ENCODE measurements at places on chromosomes 2 and 18. TPM values are rescaled to one million over a fixed set of nuclear protein-coding genes. Genes with fewer than 3 reads are reported as not detected.

Gene SYT4
- not detected for total RNA-seq

Gene MPP4
- not detected for total RNA-seq

Gene GPAT2
- 4.9 TPM for total RNA-seq

Gene GFPT1
- 33.1 TPM for total RNA-seq

Gene SOX11
- 21.8 TPM for total RNA-seq

Gene KCTD1
- total RNA-seq = 14.4 TPM

Gene SLC11A1
- total RNA-seq = 0.13 TPM

Gene CHAC2
- total RNA-seq = 6.9 TPM

Gene RPL37A
- 2,101 TPM for total RNA-seq

Gene DTNA
- 6.6 TPM for total RNA-seq

Gene KCNIP3
- 0.96 TPM for total RNA-seq

Gene SNORC
- total RNA-seq = 6.8 TPM

Gene C1QL2
- not detected for total RNA-seq

Gene PPP1R1C
- total RNA-seq = 0.96 TPM

Gene KIF3C
- 12.1 TPM for total RNA-seq

Gene POMC
- total RNA-seq = 5.6 TPM

Gene CMPK2
- 4.7 TPM for total RNA-seq

Gene DYNAP
- not detected for total RNA-seq

Gene MARS2
- 4.7 TPM for total RNA-seq

Gene WDR7
- total RNA-seq = 9.8 TPM

Gene OBSL1
- 93.4 TPM for total RNA-seq

Gene CPLX4
- total RNA-seq = not detected

Gene ERFE
- 2.4 TPM for total RNA-seq

Gene EIF2AK2
- 21.4 TPM for total RNA-seq

Gene EVX2
- not detected for total RNA-seq

Gene FBXO41
- total RNA-seq = 2.5 TPM

Gene HOXD8
- not detected for total RNA-seq

Gene ITGB1BP1
- total RNA-seq = 50.1 TPM

Gene C2orf81
- total RNA-seq = 2.1 TPM

Gene XDH
- 0.52 TPM for total RNA-seq

Gene GMPPA
- 62.8 TPM for total RNA-seq

Gene DAPL1
- not detected for total RNA-seq

Gene EIPR1
- total RNA-seq = 37.5 TPM

Gene POTEC
- not detected for total RNA-seq

Gene BMP10
- total RNA-seq = not detected

Gene C2orf92
- 0.39 TPM for total RNA-seq

Gene TGIF1
- total RNA-seq = 84.1 TPM

Gene ACVR1C
- 2.2 TPM for total RNA-seq

Gene TMEM182
- total RNA-seq = 2.6 TPM

Gene ANKRD30B
- total RNA-seq = not detected

Gene PRSS56
- not detected for total RNA-seq

Gene STARD6
- total RNA-seq = not detected

Gene NEU2
- not detected for total RNA-seq

Gene YES1
- total RNA-seq = 77.9 TPM

Gene CDH2
- total RNA-seq = 21.9 TPM

Gene DLX2
- total RNA-seq = not detected

Gene NTSR2
- not detected for total RNA-seq

Gene KANSL3
- 26.8 TPM for total RNA-seq
